ENCODE measurements at places on chromosomes 7 and 10. TPM values are rescaled to one million over a fixed set of nuclear protein-coding genes. Genes with fewer than 3 reads are reported as not detected.

The STN1 gene
- total RNA-seq: 12.9 TPM

DNA sequence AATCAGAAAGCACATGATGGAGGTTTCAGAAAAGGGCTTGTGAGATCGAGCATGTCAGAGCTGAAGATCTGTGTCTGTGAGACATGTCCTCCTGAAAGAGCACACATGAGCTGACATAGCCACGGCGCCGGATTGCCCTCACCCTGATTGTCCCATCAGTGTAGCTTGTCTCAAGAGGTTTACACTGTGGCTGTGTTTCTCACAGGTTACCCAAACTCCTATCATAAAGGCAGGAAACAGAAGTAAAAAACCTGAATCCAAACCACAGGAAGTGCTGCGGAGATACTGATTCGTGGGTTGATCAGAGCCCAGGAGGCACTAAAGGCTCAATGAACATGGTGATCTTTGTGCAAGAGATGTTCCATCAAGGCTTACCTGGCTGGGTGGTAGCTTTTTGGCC, 3.9 kb upstream of the ATP6V0E2 start:
- no peak for DNase-seq

- no peak for DNase-seq
These were observed 59.6 kb upstream of the PITRM1 start for GRCh38 chr10:3231951-3232730.

The ANKRD30A gene
- not detected for total RNA-seq

DNA sequence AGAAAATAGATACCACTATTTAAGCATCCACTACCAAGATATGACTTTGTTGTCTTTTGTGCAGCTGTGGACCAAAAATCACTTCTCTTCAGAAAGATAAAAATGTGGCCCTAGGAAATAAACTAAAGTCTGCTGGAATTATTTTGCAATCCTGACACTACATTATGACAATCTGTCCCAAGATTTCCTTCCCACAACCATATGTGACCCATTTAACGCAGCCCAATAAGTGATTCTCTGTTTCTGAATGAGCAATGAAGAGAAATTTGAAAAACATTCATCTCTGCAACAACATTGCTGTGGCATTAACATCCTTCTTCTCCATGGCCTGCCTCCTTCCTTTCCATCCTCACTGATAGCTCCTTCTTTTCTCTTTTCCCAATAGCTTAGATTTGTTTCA, 212.0 kb downstream of the TSPAN12 start:
- DNase-seq: no peak

The NPSR1 gene
- not detected for total RNA-seq

Data from pancreas (tissue), 10 donors.